ENCODE measurements at places on chromosomes 16 and 17. TPM values are rescaled to one million over a fixed set of nuclear protein-coding genes. Genes with fewer than 3 reads are reported as not detected.

ADGRG1 gene
- total RNA-seq = 1.9 TPM

DNA sequence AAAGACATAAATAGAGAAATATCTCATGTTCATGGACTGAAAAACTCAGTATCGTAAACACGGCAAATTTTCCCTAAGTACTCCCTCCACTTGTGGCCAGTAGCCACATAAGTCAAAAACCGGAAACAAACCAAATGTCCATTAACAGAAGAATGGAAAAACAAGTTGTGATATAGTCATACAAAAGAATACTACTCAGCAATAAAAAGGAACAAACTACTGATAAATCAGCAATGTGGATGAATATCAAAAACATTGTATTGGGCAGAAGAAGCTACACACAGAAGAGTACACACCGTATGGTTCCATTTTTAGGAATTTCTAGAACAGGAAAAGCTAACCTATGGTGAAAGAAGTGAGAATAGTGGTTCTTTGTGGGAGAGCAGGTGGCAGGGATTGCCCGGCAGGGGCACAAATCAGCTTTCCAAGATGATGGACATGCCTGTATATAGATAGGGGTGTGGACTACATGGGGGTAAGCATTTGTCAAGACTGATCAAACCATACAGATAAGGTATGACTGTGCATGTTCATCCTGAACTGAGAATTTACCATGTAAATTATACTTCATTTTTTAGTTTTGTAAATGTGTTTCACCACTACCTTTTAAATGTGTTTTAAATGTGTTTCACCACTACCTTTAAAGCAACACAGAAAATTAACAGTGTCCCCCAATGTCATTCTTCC, 172.8 kb upstream of the CDH5 start:
- no peaks in the 10 kb centered on the region for H3K27me3 ChIP-seq
- no peak overlapping the region for H3K27ac ChIP-seq
- no peaks in the 10 kb centered on the region for H3K36me3 ChIP-seq
- no peak overlapping the region for H3K4me3 ChIP-seq
- DNase-seq = no peak
- H3K4me1 ChIP-seq = no peaks in the 10 kb centered on the region

SLFN14 gene
- not detected for total RNA-seq

DNA sequence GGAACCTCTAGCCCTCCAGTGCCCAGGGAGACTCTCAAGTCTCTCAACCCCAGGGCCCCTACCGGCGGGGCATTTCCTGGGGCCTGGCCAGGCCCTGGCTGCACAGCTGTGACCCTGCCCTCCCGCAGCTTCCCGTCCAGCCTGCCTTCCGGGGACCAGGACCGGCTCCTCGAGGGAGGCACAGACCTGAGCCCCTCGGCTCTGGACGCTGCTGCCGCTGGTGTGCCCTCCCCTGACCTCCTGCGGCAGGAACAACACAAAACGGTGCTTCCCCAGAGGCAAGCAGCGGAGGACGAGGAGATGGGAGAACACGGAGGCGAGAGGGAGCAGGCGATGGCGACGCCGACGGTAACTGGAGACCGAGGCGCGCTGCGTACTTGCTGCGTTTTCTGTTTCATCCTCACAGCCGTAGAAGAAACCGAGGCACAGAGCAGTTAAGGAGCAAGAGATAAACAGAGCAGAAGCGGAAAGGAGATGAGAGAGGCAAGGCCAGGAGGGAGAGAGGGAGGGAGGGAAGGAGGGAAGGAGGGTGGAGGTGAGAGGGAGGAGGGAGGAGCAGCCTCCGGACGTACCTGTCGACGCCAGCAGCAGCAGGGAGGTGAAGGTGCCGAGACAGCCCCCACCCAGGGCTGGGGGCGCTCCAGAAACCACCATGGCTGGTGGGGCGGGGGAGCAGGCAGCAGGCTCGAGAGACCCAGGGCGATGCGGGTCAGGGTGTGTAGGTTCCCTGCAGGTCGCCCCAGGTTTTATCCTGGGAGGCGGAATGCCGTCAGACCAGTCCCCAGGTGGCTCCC, at the start of gene PRSS22:
TSS of gene PRSS22 (minus strand) at position 720 of the 794 bp plus-strand sequence. CDS start at position 654, 66 bp downstream.
- H3K4me1 ChIP-seq = peaks cover 2% of the 10 kb centered on the region
- peaks cover 3% of the 10 kb centered on the region for H3K27me3 ChIP-seq
- H3K36me3 ChIP-seq = peaks cover 4% of the 10 kb centered on the region
- peak within 1 kb of the TSS; percentile 62 for H3K4me3 ChIP-seq
- DNase-seq = no peak

SOX15 gene
- total RNA-seq = 0.21 TPM

DNA sequence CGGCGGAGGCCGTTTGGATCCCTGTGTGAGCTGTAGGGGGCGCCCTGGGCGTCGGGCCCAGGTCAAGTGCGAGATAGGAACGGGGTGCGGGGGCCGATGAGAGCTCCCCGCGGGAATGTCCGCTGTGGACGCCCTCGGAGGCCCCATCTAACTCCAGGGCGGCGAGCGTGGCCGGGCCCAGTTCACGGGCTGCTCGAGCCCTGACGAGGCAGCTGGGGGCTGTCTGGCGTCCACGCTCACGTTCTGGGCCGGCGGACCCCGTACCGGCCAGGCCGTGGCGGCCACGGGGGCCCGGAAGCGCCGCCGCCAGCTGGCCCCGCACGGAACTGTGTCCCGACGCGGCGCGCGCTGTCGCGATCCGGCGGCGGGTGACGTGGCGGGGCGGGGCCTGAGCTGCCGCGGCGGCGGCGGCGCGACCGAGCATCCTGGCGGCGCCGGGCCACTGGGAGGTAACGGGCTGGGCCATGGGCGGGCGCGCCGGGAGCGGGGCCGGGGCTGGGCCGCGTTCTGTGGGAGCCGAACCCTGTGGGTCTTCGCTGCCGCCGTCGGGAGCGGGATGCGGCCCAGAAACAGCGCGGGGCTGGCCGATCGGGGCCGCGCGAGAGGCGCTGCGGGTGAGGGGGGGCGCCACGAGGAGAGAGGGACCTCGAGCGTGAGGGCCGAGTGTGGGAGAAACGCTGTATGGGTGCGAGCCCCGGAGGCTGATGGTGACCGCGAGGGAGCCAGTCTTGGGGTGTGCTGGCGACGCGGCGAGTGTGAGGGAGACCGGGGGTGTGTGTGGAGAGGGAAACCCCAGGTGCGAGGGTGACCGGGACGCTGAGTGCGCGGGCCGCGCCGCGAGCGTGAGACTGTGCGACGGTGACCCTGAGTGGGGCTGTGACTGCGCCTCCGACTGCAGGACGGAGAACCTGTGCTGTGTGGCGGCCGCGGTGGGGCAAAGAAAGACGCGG, at the start of gene SLC7A6:
TSS of gene SLC7A6 (plus strand) at position 399 of the 950 bp plus-strand sequence. CDS start 10,201 bp downstream, outside the sequence.
- peak within 1 kb of the TSS; percentile 97 for H3K27ac ChIP-seq
- H3K4me1 ChIP-seq = peaks cover 36% of the 10 kb centered on the region
- no peaks in the 10 kb centered on the region for H3K27me3 ChIP-seq
- H3K4me3 ChIP-seq = peak within 1 kb of the TSS; percentile 93
- peak; percentile 79 for DNase-seq
